Activated CD4-positive, alpha-beta memory T cell treated with anti-CD3 and anti-CD28 coated beads for 36 hours (primary cell): ENCODE measurements at places on chromosomes 3 and 15. TPM values are rescaled to one million over a fixed set of nuclear protein-coding genes. Genes with fewer than 3 reads are reported as not detected.

- DNase-seq = no peak
Observed at GRCh38 chr15:48170981-48171380, 7.1 kb downstream of the MYEF2 start.

Gene PIGZ
- 0.71 TPM for total RNA-seq

DNA sequence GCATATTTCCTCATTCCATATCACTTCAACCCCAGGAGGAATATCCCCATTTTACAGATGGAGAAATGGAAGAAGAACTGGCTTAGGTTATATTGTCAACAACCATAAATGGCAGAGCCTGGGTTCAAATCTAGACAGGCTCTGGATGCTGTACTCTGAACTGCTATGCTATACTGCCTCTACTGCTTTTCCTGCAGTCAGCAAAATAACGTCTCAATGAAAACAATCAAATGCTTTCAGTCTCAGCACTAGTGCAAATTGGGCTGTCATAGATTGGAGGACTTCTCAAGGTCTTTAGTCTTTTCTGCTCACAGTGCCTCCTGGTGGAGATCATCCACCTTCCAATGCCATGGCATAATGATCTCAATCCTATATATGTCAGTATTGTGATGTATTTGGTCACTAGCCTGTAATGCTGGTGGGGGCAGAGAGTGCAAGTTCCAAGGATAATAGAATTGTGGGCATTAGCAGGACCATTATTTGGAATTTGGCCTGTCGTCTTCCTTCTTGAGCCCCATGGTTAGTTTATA lies 285.0 kb downstream of the CLSTN2 start:
- DNase-seq = no peak

DNA sequence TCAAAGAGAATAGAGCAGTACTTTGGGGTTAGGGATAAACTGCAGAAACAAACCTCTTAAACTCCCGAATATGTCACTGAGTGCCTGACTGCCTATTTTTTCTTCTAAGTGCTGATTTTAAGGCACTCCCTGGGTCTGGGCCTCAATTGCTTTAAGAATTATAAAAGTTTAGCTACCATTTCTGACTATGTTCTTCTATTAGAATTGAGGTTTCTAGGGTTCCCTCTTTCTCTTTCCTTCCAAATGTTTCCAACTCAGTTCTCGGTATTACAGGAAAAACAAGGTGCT lies 28.9 kb downstream of the PLS1 start:
- no peak for DNase-seq

DNA sequence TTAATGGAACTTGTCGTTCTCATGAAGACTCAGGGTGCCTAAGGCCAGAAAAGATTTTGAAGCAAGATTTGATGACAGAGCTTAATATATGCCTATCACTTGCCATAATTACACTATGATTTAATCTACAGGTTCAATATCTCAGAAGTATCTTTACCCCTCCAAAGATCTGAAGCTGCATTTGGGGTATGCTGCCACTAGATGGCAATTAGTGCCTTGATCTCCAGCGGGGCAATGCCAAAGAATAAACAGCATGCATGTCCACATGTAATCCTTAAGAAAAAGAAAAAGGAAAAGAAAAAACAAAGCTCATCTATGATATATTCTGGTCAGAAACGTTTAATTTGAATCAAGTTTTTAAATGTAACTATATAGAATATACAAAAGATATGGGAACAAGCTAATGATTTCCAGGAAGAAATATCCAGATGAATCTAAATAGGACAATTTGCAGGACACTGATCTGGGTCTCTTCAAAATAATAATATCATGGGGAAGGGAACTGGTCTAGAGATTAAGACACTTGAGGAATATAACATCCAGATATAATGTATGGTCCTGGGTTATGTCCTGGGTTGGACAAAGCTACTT lies 55.0 kb upstream of the SOX14 start:
- no peak for DNase-seq
